ENCODE measurements at places on chromosomes 2 and 18. TPM values are rescaled to one million over a fixed set of nuclear protein-coding genes. Genes with fewer than 3 reads are reported as not detected.

The SERPINB13 gene
- not detected for total RNA-seq

The B4GALT6 gene
- total RNA-seq, result 2.5 TPM

The GRHL1 gene
- total RNA-seq, result 6.2 TPM

The GPR39 gene
- total RNA-seq, result 9.7 TPM

The AGAP1 gene
- total RNA-seq, result 23.4 TPM

Measured in thyroid gland (tissue), 4 donors.